Bronchial epithelial cell (primary cell): ENCODE measurements at places on chromosomes 12 and 14.

- DNase-seq: peak; percentile 64
Measured at GRCh38 chr12:13233830-13234641, 37.5 kb downstream of the EMP1 start.

DNA sequence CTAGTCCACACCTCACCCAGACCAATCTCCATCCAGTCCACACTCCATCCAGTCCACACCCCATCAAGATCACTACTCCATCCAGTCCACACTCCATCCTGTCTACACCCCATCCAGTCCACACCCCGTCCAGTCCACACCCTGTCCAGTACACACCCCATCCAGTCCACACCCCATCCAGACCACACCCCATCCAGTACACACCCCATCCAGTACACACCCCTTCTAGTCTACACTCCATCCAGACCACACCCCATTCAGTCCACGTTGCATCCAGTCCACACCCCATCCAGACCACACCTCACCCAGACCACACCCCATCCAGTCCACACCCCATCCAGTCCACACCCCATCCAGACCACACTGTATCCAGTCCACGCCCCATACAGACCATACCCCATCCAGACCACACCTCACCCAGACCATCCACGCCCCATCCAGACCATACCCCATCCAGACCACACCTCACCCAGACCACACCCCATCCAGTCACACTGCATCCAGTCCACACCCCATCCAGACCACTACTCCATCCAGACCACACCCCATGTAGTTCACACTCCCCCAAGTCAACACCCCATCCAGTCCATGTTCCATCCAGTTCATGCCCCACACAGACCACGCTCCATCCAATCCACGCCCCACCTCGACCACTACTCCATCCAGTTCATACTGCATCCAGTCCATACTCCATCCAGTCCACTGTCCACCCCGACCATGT lies 116.6 kb upstream of the RTL1 start:
- no peak for DNase-seq

DNA sequence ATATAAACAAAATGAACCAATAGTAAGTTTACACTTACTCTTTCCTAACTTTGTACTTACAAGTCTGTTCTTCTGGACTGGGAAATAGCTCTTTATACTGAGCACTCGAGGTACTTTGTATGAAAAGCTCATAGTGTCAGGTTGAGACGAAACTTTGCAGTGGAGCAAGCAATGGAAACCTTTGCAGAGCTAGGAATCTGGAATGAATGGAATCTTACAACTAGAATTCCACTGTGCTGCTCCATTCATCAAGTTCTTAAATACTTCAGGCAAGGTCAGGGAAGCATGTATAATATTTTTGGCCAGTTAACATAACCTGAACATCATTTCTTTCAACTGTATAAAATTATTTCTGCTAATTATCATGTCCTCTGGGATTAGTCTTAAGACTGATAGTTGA lies 1327.5 kb upstream of the FLRT2 start:
- no peak for DNase-seq

DNA sequence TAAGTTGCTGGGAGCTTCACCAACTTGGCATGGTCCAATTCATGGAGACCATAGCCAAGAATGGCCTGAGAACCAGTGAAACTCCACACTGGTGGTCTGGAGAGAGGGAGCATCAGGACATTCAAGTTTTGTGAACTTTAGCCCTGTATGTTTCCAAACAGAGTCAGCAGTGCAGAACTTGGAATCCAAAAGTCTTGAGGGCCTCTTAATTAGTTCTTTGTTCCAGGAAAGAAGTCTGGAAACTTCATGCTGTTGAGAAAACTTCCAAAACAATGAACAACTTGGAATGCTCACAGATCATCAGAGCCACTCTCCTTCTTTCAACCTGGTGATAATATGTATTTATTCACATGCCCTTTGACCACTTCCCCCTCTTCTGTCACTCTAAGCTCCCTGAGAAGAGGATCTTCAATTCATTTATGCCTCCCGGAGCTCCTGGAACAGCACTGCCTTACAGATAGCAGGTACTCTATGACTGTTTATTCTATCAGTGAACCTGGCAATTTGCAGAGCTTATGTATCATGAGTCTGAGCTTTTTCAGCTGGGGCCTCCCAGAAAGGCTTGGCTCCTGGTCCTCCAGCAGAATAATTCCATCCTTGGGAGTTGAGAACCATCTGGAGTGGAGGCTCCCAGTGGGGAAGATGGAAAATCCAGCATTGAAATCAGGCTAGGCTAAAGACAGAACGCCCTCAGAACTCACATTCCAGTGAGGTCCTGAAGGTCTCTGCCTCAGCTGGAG lies 191.4 kb downstream of the KTN1 start:
- no peak for DNase-seq

- no peak for DNase-seq
Measured at GRCh38 chr12:119565404-119565803, 28.2 kb upstream of the TMEM233 start.
